ENCODE measurements at places on chromosomes 5 and 9.

- DNase-seq = peak; percentile 22
Observed at GRCh38 chr5:149775785-149776184, 45.7 kb downstream of the PPARGC1B start.

- DNase-seq = no peak
Observed at GRCh38 chr5:133818031-133818431, 150.4 kb downstream of the C5orf15 start.

GRCh38 chr9:130780865-130781504 lies 54.1 kb upstream of the ABL1 start:
- DNase-seq = peak; percentile 98

GRCh38 chr9:36306471-36307306 lies 48.4 kb upstream of the GNE start:
- DNase-seq = peak; percentile 51

GRCh38 chr5:169251333-169252084 lies 49.4 kb downstream of the SLIT3 start:
- peak; percentile 55 for DNase-seq

- peak; percentile 95 for DNase-seq
Observed at GRCh38 chr9:16247188-16247875, 623.1 kb downstream of the BNC2 start.

GRCh38 chr5:122981846-122982245 lies 54.7 kb downstream of the PPIC start:
- no peak for DNase-seq

DNA sequence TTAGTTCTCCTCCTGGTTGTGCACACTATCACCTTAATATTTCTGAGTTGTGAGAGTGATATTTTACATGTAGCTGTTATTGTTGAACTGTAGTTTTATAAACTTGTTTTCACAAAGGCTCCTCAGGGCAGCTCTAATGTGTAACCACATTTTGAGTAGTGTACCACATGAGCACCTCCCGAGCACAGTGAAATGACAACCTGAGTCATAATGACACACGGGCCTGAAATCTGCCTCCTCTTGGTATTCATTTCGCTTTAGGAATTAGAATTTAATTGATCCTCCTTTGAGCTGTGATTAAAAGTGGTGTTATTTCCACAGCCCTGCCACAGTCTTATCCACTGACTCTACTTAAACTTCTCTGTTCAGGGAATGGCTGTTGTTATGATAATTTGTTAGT lies 7.9 kb downstream of the MTRR start:
- DNase-seq = peak; percentile 65

- peak; percentile 52 for DNase-seq
Observed at GRCh38 chr5:179166886-179167841, 107.0 kb downstream of the ZNF354C start.

- DNase-seq = no peak
Observed at GRCh38 chr5:585556-585955, 26.6 kb upstream of the CEP72 start.

- DNase-seq = no peak
Observed at GRCh38 chr9:2677915-2678889, 39.1 kb upstream of the KCNV2 start.

GRCh38 chr5:90747693-90748092 lies 189.1 kb downstream of the ADGRV1 start:
- no peak for DNase-seq

- no peak for DNase-seq
Observed at GRCh38 chr5:5314626-5315025, 107.9 kb upstream of the ICE1 start.

DNA sequence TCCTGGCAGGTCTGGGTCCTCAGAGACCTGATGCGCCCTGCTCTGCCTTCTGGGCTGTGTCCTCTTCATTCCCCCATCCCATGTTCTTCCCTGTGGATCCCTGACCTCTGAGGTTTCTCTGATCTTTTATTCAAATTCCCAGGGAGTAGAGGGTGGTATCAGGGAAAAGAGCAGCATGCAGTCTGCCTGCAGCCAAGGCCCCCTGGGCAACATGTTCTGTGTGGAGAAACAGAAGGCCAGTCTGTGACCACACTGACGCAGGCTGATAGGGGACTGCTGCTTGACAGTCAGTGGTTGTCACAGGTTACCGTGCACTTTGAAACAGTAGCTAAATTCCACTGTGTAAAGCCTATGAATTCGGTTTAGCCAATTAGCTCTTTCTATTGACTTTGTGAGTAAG lies 156.6 kb upstream of the IRX2 start:
- DNase-seq = no peak

DNA sequence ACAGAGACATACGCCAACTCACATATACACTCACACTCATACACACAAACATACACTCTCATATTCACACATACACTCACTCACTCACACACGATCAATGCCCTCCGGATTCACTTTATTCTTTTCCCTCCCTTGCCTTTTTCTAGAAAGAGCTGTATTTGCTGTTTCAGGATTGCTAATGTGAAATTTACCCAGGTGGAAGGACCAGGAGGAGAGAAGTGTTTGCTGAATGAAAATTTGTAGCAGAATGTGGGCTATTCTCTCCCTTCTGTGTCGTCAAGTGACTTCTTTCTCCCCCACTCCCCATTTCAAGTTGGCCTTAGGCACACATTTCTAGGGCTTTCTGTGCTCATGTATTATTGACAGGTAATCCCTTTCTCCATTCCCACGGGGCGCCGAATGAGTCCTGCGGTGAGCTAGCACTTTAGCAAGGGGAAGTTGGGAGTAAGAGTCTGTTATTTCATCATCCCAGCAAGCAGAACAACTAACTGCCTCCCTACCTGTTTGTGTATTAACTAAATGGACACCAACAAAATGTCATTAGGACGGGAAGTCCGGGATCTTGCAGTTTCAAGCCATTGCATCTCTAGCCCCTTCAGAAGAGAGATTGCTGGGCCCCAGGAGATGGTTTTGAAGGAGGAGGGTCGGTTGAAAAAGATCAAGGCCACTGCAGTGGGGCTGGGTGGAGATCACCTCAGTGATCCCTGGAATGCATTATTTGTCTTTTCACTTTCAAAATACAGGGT lies 97.1 kb upstream of the TAF11L2 start:
- no peak for DNase-seq

DNA sequence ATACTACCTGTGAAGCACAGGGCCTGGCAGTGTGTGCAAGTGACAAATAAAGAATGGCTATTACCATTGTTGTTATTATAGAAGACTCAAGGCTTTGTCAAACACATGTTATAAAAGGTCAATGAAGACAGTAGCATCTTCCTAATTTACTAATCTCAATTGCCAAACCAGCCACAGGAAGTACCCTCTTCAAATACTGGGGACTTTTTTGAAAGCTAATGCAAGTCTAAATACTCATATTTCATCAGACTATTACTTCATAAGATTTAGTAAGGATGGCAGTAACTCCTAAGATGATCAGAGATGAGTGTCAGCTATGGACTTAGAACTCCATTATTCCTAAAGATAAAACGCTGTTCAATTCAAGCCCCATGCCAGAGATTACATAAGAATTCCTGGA lies 43.0 kb downstream of the GNAQ start:
- DNase-seq = no peak

- DNase-seq = peak; percentile 24
Observed at GRCh38 chr9:83154821-83155220, 91.9 kb upstream of the RASEF start.

GRCh38 chr5:6576861-6577501 lies 55.9 kb downstream of the NSUN2 start:
- DNase-seq = peak; percentile 52

DNA sequence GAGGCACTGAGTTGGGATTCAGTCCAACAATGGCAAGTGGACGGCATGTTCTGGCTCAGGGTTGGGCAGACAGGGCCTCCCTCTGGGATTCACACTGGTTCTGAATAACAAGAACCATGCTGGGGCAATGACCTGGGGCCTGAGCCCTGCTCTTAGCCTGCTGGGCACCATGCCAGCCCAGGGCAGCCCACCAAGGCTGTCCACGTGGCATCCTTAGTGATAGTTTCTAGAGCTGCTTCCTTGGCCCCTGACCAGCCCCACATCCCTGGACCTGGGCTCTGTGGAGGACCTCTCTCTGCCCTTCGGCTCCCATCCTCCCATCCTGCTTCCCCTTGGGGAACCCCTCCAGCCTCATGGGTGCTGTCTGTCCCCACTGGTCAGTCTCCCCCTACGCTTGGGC lies 22.3 kb upstream of the OLFM1 start:
- DNase-seq = no peak

DNA sequence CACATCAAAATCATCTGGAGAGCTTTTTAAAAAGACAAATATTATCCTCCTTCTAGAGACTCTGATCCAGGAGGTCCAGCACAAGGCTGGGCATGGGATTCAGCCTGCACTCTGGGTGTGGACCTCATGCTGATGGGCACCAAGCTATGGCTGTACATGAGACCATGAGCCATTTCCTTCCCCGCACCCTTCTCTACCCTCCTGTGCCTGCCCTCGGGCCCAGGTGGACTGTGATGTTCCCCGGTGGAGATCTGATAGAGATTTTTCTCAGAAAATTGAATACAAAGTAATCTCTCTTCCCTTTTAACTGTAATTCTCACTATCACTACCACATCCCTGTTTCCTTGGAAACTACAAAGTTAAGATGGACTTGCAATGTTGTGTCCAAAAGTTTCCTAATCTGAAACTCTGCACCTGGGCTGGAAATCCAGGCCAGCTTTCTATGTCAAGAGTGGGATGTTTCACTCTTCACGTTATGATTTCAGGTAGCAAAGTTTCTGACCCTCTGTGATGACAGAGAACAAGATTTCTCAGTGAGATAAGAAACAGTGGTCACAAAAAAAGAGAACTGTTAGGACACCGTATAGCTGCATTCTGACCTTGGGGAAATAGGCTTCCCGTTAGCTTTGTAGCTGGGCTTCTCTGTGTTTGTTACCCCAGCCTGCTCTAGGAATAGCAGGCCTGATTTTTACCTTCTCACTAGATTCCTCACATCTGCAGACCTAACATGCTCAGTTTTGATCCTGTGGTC lies 11.5 kb downstream of the SFXN1 start:
- no peak for DNase-seq

DNA sequence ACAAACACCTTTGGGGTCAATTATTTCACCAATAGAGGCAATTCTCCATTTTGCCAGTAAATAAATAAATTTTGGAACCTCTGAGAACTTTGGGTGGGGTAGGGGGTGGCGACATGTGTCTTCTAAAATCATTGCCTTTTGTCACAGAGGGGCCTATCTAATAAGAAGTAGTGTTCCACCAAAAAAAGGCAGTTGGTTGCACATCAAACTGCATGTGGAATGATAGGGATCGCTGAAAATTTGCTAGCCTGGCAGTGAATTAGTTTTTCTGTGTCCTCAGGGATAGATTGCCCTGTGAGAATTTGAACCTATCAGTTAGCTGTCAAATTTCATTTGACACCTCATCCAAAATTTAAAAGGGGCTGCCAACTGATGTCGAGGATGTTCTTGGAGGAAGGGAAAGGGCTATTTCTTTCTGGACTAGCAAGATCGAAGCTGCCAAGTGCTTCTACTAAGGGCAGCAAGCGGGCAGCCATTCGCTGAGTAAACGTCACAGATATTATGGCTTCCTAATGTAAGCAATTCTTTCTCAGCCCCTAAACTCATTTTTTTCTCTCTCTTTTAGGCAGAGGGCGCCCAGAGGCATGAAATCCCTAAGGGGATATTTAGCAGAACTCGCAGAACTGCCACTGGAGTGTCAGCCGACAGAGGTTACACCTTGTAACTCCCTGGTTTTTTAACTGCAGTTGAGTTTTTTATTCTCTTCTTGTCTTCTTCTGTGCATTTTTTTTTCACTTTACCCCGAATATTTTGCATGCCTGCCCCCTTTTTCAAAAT lies 2208.1 kb upstream of the WWC1 start:
- no peak for DNase-seq

DNA sequence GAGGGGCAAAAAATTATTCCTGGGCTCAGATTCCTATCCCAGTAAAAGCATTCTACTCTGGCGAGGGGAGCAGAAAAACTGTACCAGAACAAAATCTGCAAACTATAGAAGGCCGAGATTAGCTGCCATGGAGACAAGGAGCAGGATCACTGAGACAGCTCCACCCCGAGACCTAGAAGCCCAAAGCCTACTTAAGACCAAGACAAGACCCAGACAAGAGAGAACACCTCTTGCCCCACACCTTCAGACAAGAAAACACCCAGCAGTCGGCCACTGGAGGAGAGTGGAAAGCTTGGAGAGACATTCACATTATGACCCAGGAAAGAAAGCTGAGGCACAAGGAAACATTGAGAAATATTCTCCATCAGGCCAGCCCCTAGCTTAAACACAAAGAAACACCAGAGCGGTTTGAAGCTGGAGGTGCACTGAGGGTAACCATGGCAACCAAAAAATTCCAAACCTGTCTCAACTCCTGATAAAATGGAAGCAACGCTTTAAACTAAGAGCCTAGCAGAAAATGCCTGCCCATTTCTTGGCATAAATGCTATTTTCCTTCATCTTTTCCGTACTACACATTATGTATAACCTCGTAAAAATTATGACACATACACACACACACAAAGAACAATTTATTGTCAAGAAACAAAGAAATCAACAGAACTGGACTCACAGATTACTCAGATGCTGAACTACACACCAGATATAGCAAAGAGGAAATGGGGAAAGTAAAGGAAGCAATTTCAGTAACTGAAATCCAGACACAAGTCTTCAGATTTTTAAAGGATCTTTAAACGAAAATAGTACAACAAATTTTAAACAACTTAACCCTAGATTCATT lies 53.8 kb upstream of the FTMT start:
- DNase-seq = no peak

GRCh38 chr9:137046088-137046787 lies at the start of gene NPDC1:
Gene NPDC1 (minus strand): TSS chr9:137046177. CDS start chr9:137045989, 188 bp downstream.
- peak; percentile 66 for DNase-seq

GRCh38 chr9:131020388-131020787 lies 11.4 kb downstream of the LAMC3 start:
- DNase-seq = peak; percentile 92

GRCh38 chr5:124790895-124791732 lies 44.7 kb upstream of the ZNF608 start:
- DNase-seq = peak; percentile 16

DNA sequence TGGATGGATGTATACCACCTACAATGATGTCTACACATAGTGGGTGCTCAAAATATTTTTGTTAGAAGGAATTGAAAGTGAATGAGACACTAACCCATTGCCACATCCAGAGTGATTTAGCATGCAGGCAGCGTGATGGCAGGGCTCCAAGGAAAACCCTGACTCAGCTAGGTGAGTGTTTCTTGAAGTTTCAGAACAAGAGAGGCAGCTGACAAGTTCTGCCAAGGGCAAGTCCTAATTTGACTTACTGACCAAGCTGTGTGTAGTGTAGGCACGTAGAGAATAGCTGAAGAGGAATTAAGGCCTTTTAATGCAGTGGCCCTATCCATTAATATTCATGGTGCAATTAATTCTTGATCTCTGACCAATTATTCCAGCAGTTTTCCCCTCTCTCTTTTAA lies 107.8 kb upstream of the ATP10B start:
- no peak for DNase-seq
